Left ventricle myocardium superior (tissue), 1 donor: ENCODE measurements at places on chromosomes 2 and 18. TPM values are rescaled to one million over a fixed set of nuclear protein-coding genes. Genes with fewer than 3 reads are reported as not detected.

DNA sequence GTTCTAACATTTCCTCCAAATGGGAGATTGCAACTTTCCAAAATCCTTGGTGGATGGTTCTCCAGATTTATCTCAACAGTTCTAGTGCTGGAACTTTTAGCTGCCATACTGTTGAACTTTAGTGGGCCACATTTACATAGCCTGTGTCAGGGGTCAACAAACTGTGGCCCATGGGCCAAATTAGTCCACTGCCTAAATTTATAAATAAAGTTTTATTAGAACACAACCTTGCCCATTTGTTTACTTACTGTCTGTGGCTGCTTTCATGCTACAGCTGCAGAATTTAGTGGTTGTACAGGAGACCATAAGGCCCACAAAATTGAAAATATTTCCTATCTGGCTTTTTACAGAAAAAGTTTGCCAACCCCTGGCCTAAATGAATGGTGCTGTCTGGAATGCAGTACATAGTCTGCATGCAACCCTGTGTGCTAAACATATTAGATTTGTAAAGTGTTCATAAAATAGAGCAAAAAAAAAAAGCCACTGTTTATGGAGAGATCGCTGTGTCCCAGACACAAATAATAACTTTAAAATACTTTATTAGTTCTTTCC is 30.3 kb downstream of the MGAT5 start:
- no peak for DNase-seq

GRCh38 chr2:164984428-164984827 is 29.1 kb upstream of the SLC38A11 start:
- no peak for DNase-seq

GRCh38 chr2:238080518-238080917 is 19.6 kb upstream of the ESPNL start:
- DNase-seq, result no peak

DNA sequence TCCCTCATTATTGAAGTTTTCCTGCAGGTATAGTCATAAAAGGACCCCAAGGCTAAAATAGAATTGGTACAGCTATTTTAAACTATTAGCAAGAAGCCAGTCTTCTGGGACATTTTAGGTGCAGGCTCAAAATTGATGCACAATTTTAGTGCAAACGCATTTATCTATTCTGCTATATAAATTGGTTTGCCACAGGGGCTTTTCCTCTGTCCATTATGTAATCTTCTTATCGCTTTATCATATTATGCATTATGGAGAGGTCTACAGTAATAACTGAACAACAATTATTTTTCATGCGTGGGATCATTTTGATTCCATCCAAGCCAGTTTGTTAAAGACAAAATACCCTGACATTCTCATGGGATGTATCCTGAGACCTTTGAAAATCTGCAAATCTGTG is 54.6 kb downstream of the RBM43 start:
- DNase-seq, result no peak

DNA sequence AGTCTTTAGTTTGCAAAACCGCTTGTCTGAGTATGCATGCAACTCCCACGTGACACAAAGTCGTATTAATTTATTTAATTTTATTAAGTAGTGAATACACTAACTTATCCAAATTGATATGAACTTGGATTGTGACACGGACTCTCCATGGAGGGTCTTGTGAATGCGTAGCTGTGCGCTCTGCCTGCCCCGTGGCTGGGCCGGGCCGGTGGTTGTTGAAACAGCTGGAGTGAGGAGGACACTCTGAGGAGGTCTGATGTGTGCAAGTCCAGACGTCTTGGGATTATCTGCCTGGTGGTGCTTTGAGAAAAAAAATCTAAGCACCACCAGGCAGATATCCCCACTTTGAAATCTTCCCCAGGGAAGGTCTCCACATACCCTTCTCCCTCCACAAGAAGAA is 41.0 kb upstream of the RBM44 start:
- no peak for DNase-seq

DNA sequence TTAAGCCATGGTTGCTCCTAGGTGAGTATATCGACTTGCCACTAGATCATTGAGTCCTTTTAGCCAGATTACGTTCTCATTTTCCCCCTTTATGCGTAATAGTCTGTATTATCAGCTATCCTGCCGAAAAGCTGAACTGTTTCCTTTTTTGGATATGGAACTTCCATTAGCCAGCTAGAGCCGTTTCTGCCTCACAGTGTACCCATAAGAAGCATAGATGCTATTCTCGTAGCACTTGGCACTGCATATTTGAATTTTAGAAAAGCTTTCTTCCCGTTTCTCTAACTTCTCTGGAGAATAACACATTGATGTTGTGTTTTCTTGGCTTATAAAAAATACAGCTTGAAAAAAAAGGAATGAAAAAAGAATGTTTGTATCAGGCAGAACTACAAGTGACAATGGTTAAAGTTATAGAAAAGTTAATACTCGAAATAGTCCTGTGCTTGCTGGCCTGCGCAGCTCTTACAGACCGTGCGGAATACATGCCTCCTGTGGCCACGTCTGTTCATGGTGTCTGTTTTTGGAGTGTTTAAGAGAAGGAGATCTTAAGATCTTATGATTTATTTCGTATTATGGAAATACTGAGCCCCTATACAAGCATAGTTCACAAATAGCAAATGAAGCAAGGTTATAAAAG is 710 bp downstream of the DUSP19 start:
- DNase-seq, result peak; percentile 48

GRCh38 chr2:12957251-12957650 is 240.5 kb downstream of the TRIB2 start:
- DNase-seq, result no peak

DNA sequence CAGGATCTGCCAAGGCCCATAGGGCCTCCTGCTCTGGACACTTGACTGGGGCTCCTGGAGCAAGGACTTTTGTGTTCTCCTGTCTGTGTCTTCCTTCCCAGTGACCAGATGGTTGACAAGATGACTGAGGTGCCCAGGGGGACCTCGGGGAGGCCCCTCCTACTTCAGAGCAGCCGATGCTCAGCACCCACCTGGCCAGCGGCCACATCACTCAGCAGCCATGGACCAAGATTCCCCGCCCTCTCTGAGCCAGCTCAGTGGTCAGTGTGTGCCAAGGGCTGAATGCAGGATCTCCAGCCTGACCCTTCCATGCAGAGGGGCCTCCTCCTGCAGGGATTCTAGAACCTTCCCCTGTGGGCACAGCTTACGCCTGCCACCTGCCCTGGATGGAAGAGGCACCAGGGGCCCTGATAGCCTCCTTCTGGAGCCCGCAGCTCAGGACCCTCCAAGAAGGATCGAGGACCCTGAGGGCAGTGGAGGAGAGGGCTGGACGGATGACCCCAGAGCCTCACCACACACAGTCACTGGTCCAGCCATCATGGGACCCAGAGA is 87.4 kb upstream of the GPC1 start:
- peak; percentile 12 for DNase-seq

GRCh38 chr2:134336352-134336751 is 82.5 kb downstream of the MGAT5 start:
- no peak for DNase-seq

The IL36B gene
- not detected for total RNA-seq

The NGEF gene
- not detected for total RNA-seq

The KATNAL2 gene
- total RNA-seq, result 2.7 TPM
